ENCODE measurements at places on chromosomes 16 and 17.

- DNase-seq, result no peak
These were observed 3.9 kb upstream of the SMPD3 start for GRCh38 chr16:68452176-68452575.

GRCh38 chr16:22813948-22814710 lies at the start of gene HS3ST2:
Gene HS3ST2 (plus strand): TSS chr16:22814162. CDS start chr16:22814611, 449 bp downstream.
- DNase-seq, result no peak

- no peak for DNase-seq
These were observed 54.7 kb downstream of the CFDP1 start for GRCh38 chr16:75378616-75379015.

GRCh38 chr16:84940670-84941551 lies 70.4 kb downstream of the ZDHHC7 start:
- no peak for DNase-seq

DNA sequence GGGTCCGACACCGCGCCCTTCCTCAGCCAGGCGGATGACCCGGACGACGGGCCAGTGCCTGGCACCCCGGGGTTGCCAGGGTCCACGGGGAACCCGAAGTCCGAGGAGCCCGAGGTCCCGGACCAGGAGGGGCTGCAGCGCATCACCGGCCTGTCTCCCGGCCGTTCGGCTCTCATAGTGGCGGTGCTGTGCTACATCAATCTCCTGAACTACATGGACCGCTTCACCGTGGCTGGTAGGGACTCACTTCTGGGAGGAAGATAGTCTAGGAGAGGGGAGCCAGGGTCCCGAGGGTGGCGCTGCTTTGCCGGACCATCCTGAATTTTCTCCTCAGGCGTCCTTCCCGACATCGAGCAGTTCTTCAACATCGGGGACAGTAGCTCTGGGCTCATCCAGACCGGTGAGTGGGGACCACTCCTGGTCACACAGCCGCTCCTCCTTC lies 601 bp downstream of the SPNS1 start:
- no peak for DNase-seq

DNA sequence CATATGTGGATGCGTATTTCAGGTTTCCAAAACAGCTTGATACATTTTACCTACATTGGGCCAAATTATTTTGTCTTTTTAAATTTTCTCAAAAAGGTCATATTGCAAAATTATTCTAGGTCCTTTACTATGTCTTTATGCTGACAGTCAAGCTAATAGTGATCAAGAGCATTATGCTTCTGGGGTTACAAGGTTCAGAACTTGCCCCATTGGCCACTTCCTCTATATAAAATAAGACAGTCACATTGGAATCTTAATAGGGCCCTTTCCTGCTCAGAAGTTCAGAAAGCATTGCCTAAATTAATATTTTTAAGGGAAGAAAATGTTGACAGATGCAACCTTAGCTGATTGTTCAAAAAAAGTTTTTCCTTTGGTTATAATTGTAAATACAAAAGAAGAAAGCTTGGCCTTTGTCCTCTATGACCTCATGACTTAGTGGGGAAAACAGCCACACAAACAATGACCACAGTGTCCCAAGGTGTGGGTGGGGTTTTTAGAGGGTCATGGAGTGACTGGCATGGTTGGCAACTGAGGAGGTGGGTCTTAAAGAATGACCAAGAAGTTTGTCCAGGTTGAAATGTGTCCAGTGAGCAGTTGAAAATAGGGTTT lies 11.8 kb upstream of the RAB11FIP4 start:
- DNase-seq, result no peak

GRCh38 chr16:57388359-57389086 lies 16.0 kb upstream of the CCL17 start:
- DNase-seq, result no peak

DNA sequence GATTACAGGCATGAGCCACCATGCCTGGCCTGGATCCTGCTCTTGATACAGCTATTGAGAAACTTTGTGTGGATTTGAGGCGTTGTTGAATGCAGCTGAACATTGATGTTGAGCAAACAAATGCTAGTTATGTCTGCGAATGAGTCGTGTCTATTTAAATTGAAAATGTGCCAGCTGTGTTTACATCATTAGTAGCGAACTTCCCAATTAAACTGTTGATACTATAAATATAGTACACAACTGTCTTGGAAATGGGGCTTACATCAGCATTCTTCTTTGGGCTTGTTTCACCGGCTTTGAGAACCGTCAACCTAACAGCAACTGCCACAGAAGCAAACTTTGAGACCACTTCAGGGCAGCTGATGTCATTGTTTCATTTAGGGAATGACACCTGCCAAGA lies 251.9 kb downstream of the RBFOX1 start:
- DNase-seq, result no peak

GRCh38 chr17:47225436-47225858 lies 16.3 kb downstream of the MYL4 start:
- DNase-seq, result no peak

DNA sequence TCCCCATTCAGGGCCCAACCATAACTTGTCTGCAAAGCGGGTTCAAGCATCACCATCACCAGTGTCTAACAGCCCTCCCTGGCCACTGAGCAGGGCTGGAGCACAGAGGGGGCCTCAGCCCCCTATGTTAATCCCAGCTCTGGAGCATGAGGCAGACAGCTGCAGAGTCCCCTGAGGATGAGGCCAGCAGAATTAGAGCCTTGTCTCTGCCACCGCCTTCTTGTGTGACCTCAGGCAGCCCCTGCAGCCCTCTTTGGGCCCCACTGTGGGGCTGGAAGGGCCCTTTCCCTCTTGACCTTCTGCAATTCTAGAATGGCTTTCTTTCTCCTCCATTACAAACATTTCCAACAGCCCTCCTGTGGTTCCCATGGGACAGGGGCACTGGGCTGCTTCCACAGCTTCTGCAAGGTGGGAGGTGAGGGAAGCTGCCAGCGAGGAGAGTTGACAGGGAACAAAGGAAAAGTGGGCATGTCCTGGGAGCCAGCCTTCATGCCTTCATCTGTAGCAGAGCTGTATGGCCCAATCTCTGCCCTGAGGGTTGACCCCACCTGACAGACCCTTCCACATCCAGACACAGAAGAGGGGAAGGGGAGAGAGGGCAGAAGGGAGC lies 65.7 kb downstream of the TMEM132E start:
- no peak for DNase-seq

GRCh38 chr16:56331399-56331798 lies 93.9 kb downstream of the AMFR start:
- no peak for DNase-seq

DNA sequence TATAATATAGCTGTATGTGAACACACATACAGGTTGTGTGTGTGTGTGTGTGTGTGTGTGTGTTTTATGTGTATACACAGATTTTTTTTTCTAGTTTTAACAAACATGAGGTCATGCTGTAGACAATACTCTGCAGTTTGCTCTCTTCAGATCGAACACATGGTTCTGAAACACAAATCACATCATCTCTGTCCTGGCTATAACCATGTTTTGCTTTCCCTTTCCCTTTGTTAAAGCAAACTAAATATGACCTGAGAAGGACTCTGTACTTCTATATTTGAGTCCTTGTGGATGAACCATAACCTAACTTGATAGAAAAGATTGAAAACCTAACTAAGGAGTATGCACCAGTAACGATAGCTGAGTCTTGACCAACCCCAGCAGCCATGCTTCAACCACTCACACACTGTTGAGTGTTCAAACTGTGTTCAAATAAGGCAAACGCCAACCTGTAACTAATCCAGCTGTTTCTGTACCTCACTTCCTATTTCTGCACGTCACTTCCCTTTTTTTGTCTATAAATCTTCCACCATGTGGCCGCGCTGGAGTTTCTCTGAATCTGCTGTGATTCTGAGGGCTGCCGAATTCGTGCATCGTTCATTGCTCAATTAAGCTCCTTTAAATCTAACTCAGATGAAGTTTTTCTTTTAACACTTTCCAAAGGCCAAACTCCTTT lies 303.8 kb downstream of the HS3ST3B1 start:
- no peak for DNase-seq

DNA sequence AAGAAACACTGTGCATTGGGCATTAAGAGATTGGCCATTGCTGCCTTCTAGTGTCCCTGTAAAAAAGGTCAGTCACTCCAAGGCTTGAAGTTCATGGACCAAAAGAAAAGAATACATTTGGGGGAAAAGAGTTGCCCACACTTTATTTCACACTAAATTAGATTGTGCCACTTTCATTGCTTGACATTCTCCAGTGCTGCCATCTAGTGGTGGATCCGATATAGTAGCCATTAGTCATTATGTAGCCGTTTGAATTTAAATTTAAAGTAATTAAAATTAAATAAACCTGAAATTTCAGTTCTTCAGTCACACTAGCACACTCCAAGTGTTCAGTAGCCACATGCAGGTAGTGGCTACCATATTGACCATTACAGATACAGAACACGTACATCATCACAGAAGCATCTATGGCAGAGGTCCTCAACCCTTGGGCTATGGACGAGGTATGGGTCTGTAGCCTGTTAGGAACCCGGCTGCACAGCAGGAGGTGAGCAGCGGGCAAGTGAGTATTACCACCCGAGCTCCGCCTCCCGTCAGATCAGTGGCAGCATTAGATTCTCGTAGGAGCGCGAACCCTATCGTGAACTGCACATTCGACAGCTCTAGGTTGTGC lies 21.9 kb upstream of the CDH5 start:
- DNase-seq, result no peak

GRCh38 chr17:40191237-40192208 lies 14.3 kb downstream of the RAPGEFL1 start:
- DNase-seq, result no peak

DNA sequence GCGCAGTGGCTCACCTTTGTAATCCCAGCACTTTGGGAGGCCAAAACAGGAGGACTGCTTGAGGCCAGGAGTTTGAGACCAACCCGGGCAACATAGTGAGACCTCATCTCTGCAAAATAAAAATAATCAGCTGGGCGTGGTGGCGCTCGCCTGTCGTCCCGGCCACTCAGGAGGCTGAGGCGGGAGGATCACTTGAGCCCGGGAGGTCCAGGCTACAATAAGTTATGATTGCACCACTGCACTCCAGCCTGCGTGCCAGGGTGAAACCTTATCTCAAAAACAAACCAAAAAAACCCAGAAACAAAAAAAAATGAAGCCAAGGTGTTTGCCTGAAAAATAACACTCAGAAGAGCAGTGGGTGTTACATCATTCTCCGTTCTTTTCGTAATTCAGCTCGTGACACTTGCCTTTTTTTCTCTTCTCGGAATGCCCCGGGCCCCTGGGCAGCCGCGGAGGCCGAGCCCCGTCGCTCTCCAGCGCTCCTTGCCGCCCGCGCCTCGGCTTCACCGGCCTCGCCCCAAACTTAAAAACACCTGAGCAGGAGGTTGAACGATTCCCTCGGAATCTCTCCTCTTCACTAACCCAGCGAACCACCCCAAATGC lies 17.0 kb downstream of the PRCD start:
- no peak for DNase-seq

DNA sequence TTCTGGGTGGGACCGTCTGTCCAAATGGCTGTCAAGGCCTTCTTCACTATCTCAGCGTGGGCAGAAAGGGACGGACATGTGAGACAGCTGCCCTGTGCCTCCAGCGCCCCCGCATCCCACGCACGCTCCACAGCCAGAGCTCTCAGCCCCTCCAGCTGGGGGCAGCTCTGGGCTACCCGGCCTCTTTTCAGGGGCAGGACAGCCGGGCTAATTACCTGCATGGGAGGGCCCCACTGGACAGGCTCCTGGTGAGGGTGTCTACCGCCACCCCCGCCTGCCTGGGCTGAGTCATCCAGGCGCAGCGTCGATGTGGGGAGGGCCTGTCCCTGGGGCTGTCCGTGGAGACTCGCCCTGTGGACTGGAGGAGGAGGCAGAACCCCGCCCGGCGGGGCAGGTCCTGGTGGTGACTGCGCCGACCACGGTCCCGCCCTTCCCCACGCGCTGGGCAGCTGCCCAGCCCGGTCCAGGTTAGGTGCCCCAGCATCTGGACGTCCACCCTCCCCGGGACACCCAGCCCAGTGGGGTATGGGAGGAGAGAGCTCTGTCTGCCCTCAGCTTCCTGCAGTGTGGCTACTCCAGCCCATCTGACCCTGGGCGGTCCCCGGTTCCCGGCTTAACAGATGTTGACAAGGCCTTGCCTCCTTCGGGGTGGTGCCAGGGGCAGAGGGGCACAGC lies 5.9 kb upstream of the METRNL start:
- DNase-seq, result no peak

DNA sequence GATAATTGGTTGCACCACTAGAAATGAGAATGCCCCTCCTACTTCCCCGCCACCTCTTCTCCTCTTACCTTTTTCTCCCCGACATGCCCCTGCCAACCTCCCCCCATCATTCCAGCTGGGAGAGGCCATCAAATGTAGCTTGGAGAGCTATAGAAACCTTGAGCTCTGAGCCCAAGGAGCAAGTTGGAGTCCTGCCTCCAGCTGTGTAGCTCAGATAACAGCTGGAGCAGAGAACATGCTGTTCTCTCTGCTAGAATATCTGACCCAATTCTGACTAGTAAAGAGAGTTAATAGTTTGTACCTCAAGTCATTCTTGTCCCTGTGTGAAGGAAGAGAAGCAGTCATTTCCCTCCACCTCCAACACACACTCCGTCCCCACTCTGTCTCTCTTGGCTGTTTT lies 490.3 kb downstream of the MAF start:
- no peak for DNase-seq

DNA sequence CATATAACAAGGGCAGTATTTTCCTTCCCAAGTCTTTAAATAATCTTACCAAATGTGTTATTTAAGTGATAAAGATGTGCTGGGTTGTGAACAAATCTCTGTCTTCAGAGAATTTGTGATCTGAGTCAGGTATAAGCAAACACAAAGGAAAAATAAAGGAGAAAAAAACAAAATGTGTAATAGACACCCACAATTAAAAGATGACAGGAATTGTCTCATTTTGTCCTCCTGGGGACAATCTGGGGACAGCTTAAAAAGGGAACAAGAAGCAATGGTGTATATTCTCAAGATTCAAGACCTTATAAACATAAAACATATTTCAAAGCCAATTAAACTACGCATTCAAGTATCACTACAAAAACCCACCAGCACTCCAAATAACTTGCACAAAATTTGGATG lies 107.2 kb downstream of the TRIM37 start:
- DNase-seq, result no peak

DNA sequence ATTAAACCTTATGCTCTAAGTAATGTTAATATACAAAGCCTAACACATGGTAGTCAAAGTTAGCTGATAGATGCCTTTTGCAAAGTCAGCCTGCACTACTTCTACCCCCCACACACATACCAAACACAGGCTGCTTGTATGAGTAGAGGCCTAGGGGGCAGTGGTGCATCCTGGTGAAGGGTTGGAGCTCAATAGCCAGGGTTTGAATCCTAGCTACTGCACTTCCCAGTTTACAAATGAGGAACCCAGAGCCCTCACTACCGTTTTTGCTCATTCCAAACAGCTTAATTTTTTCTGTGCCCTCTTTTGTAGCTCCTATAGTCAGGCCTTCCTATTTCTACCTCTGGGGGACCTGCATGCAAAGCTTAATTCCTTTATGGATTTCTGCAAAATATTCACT lies 18.9 kb upstream of the HYDIN start:
- DNase-seq, result no peak

GRCh38 chr16:68636064-68636560 lies 9.0 kb upstream of the CDH3 start:
- DNase-seq, result no peak

GRCh38 chr16:27991876-27992275 lies 71.6 kb downstream of the GSG1L start:
- no peak for DNase-seq
